ENCODE measurements at places on chromosomes 6 and 20. TPM values are rescaled to one million over a fixed set of nuclear protein-coding genes. Genes with fewer than 3 reads are reported as not detected.

STMND1 gene
- total RNA-seq, result not detected

PNLDC1 gene
- total RNA-seq, result 0.17 TPM

CLPSL2 gene
- 0.60 TPM for total RNA-seq

GABRR1 gene
- total RNA-seq, result not detected

DYNLT2 gene
- 0.63 TPM for total RNA-seq

SSTR4 gene
- not detected for total RNA-seq

MAVS gene
- 26.3 TPM for total RNA-seq

NRN1 gene
- total RNA-seq, result 0.76 TPM

TMC2 gene
- not detected for total RNA-seq

CNR1 gene
- total RNA-seq, result 0.49 TPM

CALHM4 gene
- not detected for total RNA-seq

MEI4 gene
- total RNA-seq, result not detected

IL17A gene
- not detected for total RNA-seq

SLC13A3 gene
- total RNA-seq, result 0.12 TPM

ESR1 gene
- total RNA-seq, result not detected

TRDN gene
- not detected for total RNA-seq

SLC17A4 gene
- total RNA-seq, result not detected

HRH3 gene
- not detected for total RNA-seq

LST1 gene
- not detected for total RNA-seq

MYMX gene
- not detected for total RNA-seq

C20orf141 gene
- 0.60 TPM for total RNA-seq

HMGCLL1 gene
- 0.18 TPM for total RNA-seq

FAM162B gene
- not detected for total RNA-seq

QKI gene
- 54.9 TPM for total RNA-seq

CDK19 gene
- total RNA-seq, result 3.5 TPM

All from A549 treated with DMSO at 1 μM for 4 hours (cell line).